CD4-positive, alpha-beta T cell treated with Interleukin-15 for 4 hours (primary cell): ENCODE measurements at places on chromosomes 16 and 17.

GRCh38 chr17:63635787-63636186 is 13.6 kb downstream of the MAP3K3 start:
- DNase-seq, result no peak

- DNase-seq, result no peak
Observed at GRCh38 chr16:8957063-8957397, 6.7 kb downstream of the USP7 start.

DNA sequence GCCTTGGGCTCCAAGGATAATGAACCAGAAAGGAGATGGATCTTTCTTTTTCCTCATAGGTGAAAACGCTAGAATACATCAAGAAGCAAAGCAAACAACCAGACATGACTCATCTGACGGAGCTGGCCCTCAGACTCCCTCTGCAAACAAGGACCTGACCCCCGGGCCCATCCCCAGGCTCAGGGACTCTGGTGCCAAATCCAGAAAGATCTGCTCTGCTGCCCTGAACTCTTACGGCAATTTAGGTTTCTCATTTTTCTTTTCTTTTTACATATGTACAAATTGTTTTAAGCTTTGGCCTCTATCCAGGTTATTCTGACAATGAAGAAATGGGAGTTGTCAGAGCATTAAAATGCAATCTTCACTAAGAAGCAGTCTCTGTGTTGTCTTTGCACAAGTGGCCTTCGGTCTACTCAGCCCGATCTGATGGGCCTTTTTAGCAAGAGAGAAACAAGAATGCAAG is 17.7 kb downstream of the KNOP1 start:
- no peak for DNase-seq

- DNase-seq, result no peak
Observed at GRCh38 chr17:58270476-58271215, 10.1 kb downstream of the MPO start.

DNA sequence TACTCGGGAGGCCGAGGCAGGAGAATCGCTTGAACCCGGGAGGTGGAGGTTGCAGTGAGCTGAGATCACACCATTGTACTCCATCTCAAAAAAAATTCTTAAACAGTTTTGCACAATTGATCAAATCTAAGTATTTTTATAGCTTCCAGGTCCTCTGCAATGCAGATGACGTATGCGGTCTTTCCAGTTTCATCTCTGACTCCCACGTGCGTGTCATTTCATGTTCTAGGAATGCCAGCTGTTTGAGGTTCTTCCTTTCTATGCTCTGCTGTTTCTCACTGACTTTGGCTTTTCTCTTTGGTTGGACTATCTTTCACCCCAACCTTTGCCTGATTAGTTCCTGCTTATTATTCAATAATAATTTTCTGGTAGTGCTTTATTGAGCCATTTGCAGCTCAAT is 16.2 kb downstream of the CHP2 start:
- no peak for DNase-seq

DNA sequence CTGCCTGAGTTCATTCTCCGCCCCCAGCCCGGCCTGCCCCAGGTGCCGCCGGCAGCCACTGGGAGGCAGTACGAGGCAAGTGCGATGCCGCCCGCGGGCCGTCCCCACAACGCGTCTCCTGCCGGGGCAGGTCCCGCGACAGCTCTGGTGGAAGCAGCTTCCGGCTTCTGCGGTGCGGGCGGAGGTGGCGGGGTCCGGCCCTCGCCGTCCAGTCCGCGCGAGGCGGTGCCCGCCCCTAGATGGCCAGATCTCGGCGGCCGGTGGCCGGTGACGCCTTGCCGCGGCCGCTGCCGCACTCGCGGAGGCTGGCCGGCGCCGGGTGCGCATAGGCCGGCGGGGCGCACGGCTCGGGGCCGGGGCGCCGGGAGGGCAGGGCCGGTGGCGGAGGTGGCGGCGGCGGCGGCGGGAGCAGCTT is 1.8 kb downstream of the GJD3 start:
- DNase-seq, result peak; percentile 70
